ENCODE measurements at places on chromosomes 11 and 22.

DNA sequence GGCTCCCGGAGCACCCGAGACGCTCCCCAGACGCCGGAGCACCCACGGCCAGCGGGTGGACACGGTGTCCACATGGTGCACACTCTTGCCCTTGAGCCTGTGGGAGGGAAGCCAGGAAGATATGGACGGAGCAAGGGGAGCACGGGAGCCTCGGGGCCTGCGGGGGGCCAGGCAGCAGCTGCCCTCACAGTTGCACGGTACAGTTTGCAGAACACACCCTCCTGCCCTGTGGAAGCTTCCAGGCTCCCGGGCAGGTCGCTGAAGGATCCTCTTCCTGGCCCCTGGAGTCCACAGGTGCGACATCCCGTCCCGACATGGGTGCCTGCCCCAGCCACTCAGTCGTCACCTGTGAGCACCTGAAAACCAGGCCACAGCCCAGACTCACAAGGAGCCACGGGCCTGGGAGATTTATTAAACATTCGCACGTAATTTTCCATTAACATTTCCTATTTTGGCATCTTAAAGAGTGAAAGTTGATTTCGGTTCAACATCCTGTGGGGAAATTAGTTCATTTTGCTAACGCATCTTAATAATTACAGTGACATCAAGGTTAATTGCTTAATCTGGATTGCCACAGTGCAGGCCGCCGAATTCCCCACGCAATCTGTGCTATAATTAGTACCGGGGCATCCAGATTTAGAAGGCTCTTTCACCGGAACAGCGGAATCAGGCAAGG lies 253.3 kb downstream of the BRD1 start:
- DNase-seq: no peak

- DNase-seq: no peak
Measured at GRCh38 chr11:12232817-12233601, 122.6 kb downstream of the MICAL2 start.

- no peak for DNase-seq
Measured at GRCh38 chr11:96026310-96026709, 102.4 kb upstream of the MTMR2 start.

- DNase-seq: no peak
Measured at GRCh38 chr11:121596195-121597155, 143.7 kb upstream of the SORL1-AS1 start.

DNA sequence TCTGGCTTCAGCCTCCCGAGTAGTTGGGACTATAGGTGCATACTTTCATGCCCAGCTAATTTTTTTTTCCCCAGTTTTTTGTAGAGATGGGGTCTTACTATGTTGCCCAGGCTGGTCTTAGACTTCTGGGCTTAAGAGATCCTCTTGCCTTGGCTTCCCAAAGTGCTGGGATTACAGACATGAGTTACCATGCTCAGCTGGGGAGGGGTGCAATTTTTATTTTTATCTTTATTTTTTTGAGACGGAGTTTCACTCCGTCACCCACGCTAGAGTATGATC lies 49.7 kb upstream of the A4GALT start:
- DNase-seq: no peak

Measured in neuronal stem cell (in vitro differentiated cells).